ENCODE measurements at places on chromosomes 5 and 9.

DNA sequence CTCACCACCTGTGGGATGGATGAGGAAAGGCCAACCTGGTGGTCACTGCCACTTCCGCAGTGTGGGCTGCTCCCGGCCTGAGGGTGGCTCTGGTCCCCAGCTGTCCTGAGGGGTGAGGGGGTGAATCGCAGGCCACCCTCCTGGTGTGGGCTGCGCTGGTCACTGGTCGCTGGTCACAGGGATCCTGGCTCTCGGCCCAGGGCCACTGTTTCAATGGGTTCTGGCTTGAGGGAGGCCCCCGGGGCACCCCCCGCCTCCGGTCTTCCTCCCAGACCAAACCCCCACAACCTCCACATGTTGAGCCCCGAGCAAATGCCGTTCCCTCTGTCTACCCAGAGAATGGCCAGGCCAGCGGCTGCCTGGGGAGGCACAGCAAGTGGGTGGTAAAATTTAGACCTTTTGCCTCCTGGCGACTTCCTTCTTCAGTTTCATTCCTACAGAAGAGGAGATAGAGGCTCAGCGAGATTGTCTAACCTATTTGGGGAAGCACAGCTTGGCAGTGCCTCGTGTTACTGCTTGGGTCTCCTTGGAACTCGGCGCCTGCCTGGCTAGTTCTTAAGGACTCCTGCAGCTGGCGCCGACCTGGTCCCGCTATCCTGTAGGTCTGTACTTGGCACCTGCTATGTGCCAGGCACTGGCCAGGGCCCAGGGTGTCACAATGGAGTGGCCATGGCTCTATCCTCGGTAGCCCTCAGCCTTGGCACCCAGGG lies 48.2 kb downstream of the RXRA start:
- no peak for DNase-seq

DNA sequence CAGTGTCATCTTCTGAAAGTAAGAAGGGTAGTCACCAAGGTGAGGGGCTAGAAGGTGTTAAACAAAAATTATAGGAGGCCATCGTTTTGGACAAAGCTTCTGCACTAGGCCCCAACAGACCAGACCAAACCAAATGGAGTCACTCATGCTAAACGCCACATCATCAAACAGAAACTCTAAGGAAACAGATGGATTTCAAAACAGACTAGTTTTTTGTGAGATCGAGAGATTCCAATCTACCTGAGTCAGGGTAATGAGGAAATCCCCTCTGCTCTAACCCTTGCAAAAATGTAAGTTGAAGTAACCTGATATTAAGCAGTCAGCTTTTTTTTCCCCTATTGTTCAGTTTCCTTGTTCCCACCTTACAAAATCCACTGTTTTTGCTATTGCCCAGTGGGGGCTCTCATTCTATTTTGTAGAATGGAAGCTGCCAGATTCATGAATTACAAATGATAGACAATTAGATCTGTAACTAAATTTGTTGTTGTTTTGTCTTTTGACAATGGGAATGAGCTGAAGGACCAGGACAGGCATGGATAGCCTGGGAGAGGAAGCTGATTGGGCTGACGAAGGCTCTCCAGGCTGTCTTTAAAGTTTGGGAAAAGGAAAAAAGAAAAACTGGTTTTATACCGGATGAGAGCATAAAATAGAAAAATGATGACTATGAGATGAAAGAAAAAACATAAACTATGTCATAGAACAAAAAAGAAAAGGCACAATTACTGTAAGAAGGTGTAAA lies 94.7 kb upstream of the ADAMTSL1 start:
- no peak for DNase-seq

DNA sequence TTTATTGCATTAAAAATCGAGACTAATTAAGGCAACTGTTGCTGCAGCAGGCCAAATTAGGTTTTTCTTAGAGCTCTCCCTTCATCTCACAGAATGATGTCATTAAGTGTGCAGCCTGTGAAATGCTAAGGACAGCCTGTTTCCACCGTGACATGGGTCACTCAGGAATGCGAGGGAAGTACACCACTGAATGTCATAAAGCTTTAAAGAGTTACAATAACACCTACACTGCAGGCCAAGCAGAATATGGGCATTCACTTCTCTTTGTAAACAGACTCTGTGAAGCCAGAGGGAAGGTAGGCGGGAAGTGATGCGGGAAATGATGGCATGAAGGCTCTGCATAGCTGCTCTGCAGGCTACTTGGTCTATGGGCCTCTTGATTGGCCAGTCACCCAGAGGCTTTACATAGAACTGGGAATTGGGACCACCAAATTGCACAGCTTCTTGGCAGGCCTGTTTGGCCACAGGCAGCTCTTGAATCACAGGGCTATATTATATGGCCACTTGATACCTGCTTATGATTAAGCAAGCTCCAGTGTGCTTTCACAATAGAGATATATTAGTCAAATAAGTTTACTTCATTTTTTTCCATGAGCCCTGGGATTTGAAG lies 28.4 kb upstream of the AOPEP start:
- peak; percentile 78 for DNase-seq

DNA sequence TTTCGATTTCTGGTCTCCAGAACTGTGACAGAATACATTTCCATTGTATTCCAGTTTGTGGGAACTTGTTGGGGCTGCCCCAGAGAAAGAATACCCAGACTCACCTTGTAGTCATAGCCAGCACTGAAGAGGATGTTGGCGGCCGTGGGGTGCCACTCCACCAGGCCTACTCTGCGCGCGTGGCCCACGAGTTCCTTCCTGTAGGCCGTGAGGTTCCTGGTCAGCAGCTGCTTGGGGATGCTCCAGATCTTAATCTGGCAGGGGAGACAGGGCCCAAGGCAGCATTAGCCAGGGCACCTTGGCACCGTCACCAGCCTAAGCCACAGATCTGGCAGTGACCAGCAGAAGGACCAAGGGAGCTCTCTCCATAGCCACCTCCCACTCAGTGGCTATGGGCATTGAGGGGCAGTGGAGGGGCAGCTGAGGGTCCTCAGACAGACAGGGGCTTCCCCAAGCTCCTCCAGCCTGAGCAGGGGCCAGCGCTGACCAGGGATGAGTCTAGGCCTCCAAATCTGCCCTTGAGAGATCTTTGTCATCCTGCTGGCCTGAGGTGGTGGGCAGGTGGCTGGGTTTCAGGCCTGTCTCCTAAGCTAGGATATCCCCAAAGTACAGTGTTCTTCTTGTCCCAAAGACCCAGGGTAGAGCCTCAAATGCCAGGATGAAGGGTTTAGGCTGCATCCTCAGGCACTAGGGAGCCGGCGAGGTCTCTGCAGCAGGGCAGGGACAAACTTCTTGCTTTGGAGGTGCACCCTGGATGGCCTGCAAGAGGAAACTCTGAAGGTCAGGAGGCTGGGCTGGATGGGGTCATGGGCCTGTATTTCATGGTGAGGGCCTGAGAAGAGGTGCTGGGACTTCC lies 15.9 kb upstream of the TRIM14 start:
- peak; percentile 20 for DNase-seq

GRCh38 chr5:91379246-91379913 lies 3.7 kb downstream of the ARRDC3 start:
- DNase-seq: no peak

- no peak for DNase-seq
Observed at GRCh38 chr9:92564982-92565381, 29.2 kb upstream of the ECM2 start.

DNA sequence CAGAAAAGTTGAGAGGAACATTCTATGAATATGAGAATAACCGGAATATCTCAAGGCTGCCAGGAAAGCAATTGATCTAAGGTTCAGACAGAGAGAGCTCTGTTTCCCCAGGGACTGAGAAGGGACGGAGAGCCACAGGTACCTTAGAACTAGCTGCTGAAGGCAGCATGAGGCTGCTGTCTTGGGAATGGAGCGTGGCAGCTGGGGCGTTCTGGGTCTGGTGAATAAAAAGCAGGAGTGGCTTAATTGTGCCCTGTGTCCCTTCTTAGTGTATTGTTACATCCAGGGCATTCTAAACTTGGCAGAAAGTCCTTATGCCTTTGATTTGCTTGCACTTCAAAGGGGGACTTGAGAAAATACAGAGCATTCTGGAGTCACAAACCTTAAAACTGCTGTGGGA lies 434.5 kb downstream of the KDM4C start:
- DNase-seq: no peak

DNA sequence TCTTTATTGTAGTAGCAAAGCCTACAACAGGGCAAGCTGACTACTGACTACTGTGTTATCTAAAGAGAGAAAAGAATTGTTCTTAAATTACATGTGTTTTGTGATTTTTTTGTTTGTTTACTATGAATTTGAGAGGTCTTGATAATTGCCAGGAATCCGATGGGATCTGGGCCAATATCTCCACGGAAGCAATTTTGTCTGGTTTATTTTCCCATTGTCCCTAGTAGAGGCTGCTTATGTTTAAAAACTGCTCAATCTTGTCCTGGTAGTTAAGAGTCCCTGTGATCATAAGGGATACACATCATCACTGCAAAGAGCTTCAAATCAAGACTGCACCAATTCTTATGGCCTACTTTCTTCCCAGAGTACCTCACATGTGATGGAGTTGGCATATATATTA lies 94.4 kb downstream of the GLDC start:
- no peak for DNase-seq

GRCh38 chr5:87231037-87231808 lies 36.5 kb upstream of the RASA1 start:
- DNase-seq: no peak

DNA sequence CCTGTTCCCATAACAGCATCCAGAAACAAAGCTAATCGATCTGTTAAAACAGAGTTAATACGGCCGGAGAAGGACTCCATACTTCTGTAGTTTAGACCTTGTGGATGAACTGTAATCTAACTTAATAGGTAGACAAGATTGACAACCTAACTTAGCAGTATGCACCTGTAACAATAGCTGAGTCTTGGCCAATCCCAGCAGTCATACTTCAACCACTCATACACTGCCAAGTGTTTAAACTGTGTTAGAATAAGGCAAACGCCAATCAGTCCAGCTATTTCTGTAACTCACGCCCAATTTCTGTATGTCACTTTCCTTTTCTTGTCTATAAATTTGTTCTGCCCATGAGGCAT lies 33.7 kb upstream of the MACIR start:
- DNase-seq: no peak

GRCh38 chr5:147075187-147075586 lies 159.6 kb upstream of the STK32A start:
- no peak for DNase-seq

DNA sequence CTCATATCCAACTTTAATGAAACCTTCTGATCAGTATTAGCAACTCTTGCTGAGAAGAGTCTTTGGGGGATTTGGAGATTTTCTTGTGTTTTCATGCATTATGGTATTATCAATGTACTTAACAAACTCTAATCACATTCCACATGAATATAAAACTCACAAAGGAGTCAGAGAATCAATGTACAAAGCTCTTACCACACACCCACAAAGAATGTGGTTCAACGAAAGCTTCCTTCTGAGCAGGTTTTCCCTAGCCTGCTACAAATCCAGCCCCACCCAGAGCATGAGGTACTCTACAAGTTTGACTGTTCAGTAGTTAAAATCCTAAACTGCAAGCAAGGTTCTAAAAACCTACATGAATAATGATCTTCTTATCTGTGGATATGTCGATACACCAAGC lies 210.1 kb downstream of the TARS1 start:
- no peak for DNase-seq

DNA sequence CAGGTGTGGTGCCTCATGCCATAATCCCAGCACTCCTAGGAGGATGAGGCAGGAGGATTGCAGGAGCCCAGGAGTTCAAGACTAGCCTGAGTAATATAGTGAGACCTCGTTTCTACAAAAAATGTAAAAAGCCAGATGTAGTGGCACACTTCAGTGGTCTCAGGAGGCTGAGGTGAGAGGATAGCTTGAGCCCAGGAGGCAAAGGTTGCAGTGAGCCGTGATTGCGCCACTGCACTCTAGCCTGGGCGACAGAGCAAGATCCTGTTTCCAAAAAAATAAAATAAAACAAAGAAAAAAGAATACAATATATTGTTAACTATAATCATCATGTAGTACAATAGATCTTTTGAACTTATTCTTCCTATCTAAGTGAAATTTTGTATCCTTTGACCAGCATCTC lies 16.3 kb downstream of the NLN start:
- DNase-seq: no peak

DNA sequence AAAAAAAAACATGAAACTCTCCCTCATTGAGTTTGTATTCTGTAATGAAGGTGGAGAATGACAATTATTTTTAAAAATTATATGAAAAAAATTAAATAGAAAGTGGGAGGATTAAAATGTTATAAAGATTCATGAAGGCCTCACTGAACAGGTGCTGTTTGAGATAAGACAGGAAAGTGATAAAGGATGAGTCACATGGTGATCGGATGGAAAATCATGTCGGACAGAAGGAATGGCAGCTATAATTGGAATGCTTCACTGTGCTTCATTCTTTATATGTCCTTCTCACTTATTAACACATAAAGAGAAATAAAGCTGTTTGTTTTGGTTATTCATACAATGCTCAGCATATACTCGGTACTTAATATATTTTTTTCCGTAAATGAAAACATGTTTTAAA lies 464.5 kb upstream of the RGMB start:
- DNase-seq: no peak

DNA sequence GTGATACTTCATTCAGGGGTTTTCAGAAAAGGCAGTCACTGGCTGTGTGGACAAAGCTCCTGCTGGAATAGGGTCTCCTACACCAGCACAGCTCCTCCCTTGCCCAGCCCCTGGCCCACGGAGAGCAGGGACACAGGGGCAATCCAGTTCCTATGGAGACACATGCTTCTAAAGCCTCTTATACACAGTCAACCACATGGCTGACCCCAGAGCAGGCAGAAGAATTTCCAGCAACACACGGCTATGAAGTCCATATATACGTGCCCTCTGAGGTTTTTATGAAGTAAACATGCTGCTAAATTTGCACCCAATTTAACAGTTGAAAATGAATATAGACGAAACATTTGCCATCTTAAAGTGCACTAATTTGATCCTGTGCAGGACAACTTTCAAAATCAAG lies 19.4 kb downstream of the PSMB7 start:
- no peak for DNase-seq

DNA sequence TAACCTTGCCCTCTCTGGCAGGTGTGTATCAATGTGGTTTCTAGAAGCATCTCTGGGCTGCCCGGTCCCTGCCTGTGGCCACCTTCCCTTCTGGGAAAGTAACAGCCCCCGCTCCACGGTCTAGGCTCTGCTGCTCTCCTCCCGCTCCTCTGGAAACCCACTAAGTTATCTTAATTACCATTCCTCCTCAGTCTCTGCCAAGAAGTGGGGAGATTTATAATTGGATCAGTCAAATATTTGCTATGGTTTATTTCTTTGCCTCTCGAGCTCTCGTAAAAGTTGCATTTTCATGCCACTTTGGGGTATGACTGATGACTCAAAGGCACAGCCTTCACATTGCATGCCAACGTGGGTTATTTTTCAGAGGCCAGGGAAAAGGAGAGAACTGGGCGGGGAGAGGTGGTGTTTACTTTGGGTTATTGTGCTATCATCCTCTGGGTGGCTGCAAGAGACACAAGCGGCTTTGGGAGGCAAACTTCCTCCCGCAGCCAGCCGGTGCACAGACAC lies 205.3 kb upstream of the WWC1 start:
- peak; percentile 69 for DNase-seq

- no peak for DNase-seq
Observed at GRCh38 chr9:23717505-23717904, 108.5 kb downstream of the ELAVL2 start.

GRCh38 chr5:157568222-157568621 lies 7.4 kb downstream of the ADAM19 start:
- DNase-seq: no peak

GRCh38 chr9:18604767-18605730 lies 131.1 kb downstream of the ADAMTSL1 start:
- DNase-seq: no peak

All from endodermal cell (in vitro differentiated cells).